Breast epithelium (tissue), 4 donors: ENCODE measurements at places on chromosomes 2 and 18.

- H3K4me3 ChIP-seq: peak overlapping the region; percentile 79
- H3K36me3 ChIP-seq: no peaks in the 10 kb centered on the region
- H3K27ac ChIP-seq: no peak overlapping the region
- H3K27me3 ChIP-seq: no peaks in the 10 kb centered on the region
Observed at GRCh38 chr2:210003359-210003758, 921 bp downstream of the RPE start.

- no peak overlapping the region for H3K27ac ChIP-seq
- H3K27me3 ChIP-seq: no peaks in the 10 kb centered on the region
- H3K4me1 ChIP-seq: no peaks in the 10 kb centered on the region
- DNase-seq: no peak
- H3K36me3 ChIP-seq: no peaks in the 10 kb centered on the region
Observed at GRCh38 chr2:201447086-201447485, 4.2 kb downstream of the TRAK2 start.

DNA sequence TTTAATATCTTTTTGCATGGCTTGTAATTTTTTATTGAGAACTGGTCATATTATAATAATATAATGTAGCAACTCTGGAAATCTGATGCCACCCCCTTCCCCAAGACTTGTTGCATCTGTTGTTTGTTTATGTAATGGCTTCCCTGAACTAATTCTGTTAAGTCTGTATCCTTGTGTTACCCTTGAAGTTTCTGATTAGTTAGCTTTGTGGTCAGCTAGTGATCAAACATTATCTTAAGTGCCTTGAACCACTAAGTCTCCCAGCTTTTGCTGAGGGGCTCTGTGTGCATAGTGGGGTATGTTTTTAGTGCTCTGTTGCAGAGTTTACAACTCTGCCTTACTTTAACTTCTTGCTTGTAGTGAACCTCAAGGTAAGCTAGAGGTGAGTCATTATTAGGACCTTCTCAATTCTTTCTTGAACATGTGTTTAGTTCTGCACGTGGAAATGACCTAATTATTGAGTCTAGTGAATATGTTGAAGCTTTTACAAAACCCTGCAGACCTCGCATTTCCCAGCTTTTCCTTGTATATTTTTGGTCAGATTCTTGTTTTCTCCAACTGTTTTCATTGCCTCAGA, 24.8 kb downstream of the SMCHD1 start:
- no peak overlapping the region for H3K4me3 ChIP-seq
- no peak overlapping the region for H3K27ac ChIP-seq
- no peaks in the 10 kb centered on the region for H3K27me3 ChIP-seq
- no peaks in the 10 kb centered on the region for H3K4me1 ChIP-seq

DNA sequence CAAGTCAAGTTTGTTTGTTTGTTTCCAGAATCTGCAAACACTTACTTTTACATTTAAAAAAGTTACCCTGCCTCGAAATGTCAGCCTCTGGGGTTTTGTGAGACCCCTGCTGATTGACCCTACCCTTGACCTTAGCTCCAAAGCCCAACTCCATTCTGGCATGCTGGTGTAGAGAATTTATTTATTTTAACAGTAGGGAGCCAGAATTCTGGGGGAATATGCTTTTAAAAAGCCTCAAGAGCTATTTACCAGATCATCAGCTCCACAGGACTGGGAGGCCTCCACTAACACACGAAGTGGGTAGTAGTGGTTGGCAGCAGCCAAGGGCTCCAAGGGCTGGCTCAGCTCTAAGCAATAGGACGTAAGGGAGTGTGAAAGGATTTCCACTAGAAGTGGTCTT, 23.2 kb upstream of the GREB1L start:
- H3K4me1 ChIP-seq: no peaks in the 10 kb centered on the region
- H3K27ac ChIP-seq: no peak overlapping the region
- DNase-seq: no peak
- no peaks in the 10 kb centered on the region for H3K27me3 ChIP-seq

DNA sequence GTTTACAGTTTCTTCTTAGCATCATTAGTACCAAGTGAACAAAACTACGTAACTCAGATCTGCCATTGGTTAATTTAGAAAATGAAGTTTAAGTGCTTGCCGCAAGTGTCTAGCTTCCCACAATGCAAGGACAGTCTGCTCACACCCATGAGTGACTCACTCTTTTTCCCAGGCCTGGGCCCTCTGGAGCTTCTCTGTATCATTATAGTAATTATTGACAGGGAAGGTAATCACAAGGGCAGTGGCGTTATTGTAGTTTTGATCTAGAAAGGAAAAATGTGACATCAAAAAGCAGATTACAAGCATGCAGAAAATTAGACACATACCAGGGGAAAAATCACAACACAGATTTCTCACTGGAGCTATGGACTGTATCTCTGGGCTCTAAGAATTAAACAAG, 38.5 kb downstream of the NPC1 start:
- H3K4me3 ChIP-seq: no peak overlapping the region
- no peaks in the 10 kb centered on the region for H3K27me3 ChIP-seq
- H3K27ac ChIP-seq: no peak overlapping the region
- no peak for DNase-seq
- no peaks in the 10 kb centered on the region for H3K4me1 ChIP-seq
